ENCODE measurements at places on chromosomes 6 and 20.

GRCh38 chr6:170357812-170358211, 51.3 kb downstream of the FAM120B start:
- DNase-seq, result no peak

GRCh38 chr6:4344317-4344899, 209.0 kb upstream of the ECI2 start:
- no peak for DNase-seq

DNA sequence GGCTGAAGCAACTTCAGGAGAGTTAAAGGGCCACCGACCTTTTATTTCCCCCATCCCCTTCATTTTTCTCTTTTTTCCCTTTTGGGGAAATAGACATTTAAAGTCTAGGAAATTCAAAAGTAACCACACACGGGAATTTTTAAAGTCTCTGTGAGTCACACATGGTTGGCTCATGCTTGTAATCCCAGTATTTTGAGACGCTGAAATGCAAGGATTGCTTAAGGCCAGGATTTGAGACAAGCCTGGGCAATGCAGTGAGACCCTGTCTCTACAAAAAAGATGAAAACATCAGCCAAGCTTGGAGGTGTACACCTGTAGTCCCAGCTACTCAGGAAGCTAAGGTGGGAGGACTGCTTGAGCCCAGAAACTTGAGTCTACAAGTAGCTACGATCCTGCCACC, 34.2 kb downstream of the KATNA1 start:
- DNase-seq, result no peak

DNA sequence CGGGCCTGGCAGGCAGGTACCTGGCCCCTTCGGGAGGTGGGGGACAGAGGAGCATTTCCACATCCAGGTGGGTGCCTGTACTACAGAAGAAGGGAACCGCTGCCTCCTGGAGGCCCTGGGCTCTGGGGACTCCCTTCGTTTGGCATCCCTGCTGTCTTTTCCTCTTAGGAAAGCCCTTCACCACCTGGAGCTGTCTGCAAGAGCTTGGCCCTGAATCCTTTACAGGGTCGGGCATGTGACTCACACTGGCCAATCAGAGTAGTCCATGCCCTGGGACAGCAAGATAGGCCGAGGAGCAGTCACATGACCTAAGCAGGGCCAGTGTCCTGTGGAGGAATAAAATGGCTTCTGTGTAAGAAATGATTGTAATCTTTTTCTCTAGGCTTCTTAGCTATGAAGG, 224.9 kb downstream of the ANKRD60 start:
- DNase-seq, result no peak

DNA sequence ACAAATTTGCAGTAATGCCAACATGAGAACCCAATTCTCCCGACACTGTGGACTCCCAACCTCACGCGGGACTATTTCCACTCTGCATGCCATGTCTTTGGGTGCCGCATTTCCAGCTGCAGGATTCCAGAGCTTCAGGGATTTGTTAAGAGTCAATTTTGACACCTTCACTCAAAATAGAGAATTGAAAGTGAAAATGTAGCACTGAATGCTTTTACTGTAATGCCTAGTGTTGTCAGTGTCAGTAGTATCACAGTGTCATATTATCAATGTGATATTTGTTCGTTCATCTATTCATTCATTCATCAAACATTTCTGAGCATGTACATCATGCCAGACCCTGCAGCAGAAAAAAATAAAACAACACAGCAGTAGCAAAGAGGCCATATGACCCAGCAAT, 13.4 kb upstream of the FAM50B start:
- DNase-seq, result no peak

- DNase-seq, result no peak
Measured at GRCh38 chr6:106128981-106129781, 43.0 kb downstream of the PRDM1 start.

DNA sequence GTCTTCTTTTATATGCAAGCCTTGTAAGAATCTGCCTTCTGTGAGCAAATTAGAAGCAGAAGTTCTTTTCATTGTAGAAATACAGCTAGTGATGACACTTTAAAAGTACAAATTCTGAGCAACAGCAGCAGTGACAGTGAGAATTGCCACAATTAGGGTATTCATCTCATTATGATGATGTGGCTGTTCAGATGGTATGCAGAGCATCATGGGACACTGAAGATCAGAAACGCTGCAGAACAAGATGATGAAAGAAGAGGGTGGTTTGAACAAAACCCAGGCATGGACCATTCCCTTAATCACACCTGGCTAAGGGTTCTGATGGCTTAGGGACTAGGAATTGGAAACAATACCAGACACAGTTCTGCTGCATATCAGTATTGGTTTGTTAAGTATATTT, 312.7 kb upstream of the TBX18 start:
- no peak for DNase-seq
